ENCODE measurements at places on chromosomes 4 and X.
A peak's percentile ranks its signal among the peaks of the same experiment; 100 is the strongest.

DNA sequence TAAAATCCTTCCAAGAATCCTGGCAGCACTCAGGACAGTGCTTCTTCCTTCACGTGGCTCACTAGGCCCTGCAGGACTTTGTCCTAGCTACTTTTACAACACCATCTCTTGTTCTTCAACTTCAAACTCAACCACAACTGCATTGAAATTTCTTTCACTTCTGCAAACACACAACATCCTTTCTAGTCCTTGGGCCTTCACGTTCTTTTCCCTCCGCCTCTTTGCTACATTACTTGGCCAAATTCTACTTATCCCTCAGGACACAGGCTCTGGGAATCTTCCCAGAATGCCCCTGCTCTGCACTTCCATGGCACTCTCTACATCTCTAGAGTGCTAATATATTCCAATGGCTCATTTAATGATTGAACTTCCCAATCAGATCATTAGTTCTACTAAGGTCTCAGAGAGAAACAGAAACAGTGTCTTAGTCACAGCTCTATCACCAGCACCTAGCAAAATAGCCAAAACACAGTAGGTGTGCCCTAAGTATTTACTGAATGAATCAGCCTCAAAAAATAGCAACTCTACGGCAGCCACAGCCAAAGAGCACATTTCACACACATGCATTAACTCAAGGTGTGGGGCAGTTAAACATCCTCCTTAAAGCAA is 73.3 kb downstream of the MANBA start:
- no peak for DNase-seq

DNA sequence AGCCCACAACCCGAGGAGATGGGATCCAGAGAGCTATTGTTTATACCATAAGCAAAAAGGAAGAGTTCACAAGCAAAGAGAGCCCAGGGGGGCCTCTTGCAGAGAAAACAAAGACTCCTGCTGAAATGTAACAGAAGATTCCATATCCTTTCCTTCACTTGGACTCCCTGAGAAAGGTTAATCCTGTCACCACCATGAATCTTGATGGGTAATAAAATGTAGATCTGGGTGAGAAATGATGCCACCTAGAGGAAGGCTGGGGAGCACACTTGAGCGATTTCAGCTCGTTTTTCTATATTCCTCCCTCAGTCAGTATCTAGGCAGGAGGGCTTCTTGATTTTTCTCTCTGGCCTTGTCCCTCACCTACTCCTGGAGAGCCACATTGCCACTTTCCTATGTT is 10.2 kb upstream of the KCNE5 start:
- no peak for DNase-seq

DNA sequence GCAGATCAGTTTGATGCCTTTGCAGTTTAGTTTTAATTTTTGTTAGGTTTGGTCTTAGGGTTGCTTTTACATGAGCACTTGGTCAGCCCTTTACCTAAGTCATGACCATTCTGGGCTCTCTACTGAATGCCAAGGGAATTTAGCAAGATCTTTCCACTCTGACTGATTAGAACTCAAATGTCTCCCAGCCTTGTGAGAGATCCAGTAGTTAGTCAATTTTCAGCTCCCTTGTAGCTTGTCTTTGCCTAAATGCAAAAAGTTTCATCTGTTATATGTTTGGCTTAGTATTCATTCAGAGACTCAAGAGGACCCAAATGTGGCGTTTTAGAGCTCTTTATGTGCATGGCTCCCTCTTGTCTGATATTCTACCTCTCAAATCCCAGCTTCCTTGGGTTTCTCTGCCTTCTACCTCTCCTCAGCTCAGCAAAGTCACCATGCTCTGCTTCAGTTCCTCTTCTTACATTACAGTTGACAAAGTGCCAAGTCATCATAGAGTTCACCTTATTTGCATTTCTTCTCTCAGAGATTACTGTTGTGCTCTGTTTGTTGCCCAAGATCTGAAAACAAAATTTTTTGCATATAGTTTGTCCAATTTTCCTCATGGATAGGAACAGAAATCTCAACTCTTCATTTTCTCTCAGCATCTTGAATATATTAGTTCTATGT is 17.5 kb upstream of the JAKMIP1 start:
- DNase-seq: no peak

DNA sequence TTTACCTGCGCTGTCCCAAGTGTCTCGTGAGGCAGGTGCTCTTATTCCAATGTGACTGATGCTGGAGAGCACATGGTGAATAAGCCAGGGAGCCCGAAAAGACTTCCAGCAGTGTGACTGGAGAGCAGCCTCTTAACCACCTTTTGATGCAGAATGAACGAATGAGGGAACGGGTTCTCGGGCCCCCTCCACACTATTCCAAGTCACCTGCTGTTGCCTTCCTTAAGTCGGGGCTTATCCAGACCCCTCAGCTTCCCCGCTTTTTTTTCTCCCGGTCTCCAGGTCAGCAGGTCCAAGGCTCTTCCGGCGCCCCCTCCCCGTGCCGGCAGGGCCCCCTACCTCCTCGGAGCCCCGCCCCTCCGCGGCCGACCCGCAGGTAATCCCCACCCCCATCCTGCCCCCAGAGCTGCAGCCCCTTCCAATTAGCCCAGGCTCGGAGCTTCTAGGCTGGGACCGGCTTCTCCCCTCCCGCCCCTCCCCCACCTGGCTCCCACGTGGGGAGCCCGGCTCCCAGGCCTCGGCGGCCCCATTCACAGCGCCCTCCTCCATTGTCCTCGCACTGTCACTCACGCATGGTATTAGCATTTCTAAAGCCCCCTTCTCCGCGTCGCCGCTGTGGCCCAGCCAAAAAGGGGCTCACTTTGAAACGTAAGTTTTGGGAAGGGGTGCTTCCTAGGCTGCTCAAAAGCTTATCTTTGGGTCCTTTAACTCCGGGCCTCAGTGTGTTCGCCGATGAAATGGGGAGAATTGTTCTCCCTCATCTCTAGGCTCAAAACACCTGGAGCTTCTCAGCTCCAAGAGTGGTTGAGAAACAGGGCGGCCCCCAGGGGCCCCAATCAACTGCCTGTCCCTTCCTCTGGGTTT is 56.2 kb upstream of the PJA1 start:
- DNase-seq: no peak

DNA sequence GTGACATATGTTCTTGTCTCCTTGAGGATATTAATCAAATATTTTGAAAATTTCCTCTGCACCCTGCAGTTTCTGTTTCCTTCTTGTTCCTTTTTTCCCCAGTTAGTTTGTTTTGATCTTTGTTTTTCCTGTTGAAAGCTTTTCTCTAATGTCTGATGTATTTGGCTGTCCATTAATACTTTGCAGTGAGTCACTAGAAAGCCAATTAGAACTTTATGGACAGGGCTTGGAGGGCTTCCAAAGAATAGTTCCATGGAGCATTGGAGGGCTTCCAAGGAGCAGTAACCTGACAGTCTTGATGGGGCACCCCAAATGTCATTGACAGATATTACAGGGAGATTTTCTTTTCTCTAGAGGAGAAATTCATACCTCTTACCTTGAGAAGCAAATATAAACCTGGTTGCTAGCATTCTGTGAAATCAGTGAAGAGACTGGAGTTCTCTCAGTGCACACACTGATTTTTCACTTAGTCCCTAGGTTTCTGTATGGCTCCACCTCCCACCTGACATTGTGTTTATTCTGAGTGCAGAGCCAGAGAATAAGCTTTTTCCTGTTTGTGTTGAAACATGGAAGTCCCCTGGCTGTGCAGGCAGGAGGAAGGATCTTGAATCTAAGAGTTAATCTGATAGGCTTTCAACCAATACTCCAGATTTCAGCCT is 26.5 kb downstream of the SPARCL1 start:
- no peak for DNase-seq

DNA sequence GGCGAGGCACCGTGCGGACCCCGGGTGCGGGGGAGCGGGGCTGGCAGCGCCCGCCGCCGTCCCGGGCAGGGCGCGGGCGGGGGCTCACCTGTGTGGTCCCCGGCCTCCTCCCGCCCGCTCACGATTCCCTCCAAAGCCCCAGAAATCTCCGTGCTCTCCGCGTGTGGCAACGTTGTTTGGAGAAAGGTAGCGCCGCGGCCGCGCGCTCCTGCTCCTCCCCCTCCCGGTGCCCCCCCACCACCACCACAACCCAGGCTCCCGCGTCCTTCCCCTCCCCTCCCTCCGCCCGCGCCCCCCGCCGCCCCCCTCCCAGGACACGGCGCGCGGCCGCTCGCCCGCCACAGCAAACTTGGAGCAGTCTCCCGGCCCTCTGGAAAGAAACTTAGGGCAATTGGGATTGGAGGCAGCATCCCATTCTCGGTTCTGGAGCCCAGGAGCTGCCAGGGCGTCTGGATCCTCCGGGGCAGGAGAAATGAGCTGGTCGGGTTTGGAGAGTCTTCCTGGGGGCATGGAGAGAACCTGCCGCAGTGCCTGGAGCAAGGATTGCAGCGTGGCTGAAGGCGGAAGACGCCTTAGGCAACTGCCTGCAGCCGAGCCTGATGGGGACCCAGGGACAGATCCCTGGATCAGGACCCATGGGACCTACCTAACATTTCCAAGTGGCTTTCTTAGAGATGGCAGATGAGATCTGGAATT is 855 bp downstream of the KLF3 start:
- peak; percentile 60 for DNase-seq

DNA sequence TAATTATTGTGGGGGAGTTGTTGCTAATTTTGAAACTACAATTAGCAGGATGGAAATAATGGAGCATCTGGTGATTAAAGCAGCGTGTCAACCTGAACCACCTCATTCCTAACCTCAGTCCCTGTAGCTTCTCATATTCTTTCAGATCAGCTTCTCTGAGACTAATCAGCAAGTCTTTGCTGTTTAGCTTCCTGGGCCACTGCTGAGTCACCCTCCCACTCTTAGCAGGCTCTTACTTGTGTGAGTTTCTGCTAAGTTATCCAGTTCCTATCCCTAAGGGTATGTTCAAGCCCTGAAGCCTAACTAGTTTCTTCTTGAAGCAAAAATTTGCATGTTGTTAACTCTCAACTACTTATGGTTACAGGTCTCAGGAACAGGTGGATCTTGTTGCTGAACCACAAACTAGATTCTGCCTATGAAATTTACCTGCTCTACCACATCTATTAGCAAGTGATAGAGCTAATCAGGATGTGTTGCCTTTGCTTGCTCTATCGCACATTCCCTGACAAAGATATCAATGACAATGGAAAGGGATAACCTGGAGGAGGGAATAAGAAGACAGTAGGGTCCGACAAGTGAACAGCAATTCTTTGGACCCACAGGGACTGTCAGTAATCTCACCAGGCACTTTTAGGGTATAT is 134.2 kb downstream of the EIF4E start:
- no peak for DNase-seq

- DNase-seq: no peak
Observed at GRCh38 chr4:13093170-13093569, 391.0 kb downstream of the RAB28 start.

DNA sequence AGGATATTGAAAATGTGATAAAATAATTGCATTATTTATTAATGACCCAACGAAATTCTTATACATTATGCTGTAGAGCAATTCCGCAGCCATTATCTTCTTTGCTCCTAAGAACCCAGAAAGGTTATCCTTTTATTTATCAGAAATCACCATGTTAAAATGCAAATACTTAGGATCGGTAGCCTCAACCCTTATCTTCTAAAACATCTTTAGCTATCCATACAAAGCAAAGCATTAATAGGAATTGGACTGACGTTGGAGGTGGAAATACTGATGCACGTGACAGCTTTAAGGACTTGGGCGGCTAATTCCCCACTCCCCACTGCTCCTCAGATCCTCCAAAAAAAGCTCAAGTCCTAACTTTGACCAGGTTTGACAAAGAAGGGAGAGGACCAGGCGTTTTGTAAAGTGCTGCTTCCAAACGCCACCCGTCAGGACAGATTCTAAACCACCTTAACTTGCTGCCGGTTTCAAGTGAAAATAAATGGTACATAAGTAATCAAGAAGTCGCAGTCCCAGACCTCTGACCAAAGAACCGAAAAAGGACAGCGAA is 539 bp upstream of the SPCS3 start:
- DNase-seq: no peak

GRCh38 chr4:78578674-78579425 is 27.3 kb downstream of the ANXA3 start:
- no peak for DNase-seq

DNA sequence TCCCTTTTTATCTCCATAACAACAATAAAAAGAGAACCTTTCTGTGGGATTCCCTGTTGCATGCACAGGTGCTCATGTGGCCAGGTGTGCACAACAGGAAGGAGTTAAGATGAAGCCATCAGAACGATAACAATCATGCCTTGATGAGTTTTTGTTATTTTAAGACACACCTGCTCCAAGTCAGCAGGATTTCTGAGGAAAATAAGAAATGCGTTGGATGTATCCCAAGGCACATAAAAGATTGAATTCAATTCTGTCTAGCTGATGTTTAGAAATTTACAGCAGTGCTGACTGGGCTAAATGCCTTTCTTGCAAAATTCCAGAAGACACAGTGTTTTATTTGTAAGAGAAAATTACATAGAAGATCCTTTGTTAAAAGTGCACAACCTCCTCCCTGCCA is 1678.2 kb downstream of the ARAP2 start:
- no peak for DNase-seq

GRCh38 chr4:176357359-176358082 is 37.8 kb downstream of the SPCS3 start:
- no peak for DNase-seq

DNA sequence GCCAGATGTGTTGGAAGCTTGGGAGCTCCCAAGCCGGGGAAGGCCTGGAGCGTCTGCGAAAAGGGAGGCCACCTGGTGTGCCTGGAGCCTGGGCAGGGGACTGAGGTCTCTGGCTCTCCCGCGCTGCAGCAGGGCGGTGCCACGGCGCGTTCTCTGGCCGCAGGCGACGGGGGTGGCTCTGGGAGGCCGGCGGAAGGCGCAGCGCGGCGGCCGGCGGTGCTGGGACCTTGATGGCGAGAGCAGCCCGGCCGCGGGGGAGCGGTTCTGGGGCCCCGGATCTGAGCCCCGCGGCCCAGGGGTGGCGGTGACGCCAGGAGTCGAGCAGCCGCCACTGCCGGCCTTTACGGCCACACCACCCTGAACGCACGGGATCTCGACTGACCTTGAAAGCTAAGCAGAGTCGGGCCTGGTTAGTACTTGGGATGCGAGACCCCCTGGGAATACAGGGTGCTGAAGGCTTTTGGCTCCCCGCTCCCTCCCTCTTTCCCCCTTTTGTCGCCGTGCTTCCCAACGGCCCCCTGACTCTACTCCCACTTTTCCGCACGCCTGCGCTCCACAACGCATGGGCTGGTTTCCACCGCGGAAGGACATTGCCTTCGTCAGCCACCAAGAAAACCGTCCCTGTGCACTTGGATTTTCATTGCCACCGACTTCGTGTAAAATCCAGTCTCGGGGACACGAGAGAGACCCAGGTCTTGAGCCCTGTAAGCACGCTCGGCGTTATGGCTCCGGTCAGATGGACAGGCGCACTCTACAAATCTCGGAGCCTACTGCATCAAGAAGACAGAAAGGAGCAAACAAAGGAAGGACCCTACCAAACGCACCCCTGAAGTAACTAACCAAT is 9.5 kb downstream of the FRG2 start:
- DNase-seq: no peak

GRCh38 chr4:158962393-158962792 is 140.5 kb upstream of the RAPGEF2 start:
- DNase-seq: no peak

- no peak for DNase-seq
Observed at GRCh38 chrX:41133551-41133950, 48.3 kb downstream of the USP9X start.

GRCh38 chrX:147950352-147950751 is 30.8 kb upstream of the FMR1NB start:
- DNase-seq: no peak
